ENCODE measurements at places on chromosomes 6 and 20. TPM values are rescaled to one million over a fixed set of nuclear protein-coding genes. Genes with fewer than 3 reads are reported as not detected.

SNAP25 gene
- 370 TPM for total RNA-seq

KCNQ2 gene
- total RNA-seq, result 30.7 TPM

CNR1 gene
- total RNA-seq, result 70.8 TPM

TTPAL gene
- 7.8 TPM for total RNA-seq

NCOA6 gene
- 18.6 TPM for total RNA-seq

XKR7 gene
- total RNA-seq, result 3.7 TPM

TTK gene
- total RNA-seq, result 11.4 TPM

SMOC2 gene
- total RNA-seq, result 96.0 TPM

- no peak for DNase-seq
Measured at GRCh38 chr6:1606780-1607515, 2.8 kb upstream of the FOXC1 start.

DNA sequence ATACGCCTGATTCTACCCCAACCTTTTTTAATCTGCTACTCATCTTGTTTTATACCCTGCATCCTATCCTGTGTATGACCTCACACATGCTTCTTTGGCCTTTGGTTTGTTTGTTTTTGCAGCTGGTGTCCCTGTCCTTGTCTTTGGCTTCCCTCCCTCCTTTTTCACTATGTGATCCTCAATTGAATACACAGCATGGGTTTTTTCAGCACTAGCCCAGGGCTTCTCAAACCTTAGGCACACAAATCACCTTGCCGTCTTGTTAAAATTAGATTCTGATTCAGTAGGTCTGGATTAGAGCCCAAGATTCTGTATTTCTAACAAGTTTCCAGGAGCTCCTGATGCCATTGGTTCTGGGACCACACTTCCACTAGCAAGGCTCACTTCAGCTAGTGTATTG is 321.5 kb upstream of the MAN1A1 start:
- DNase-seq, result no peak

- no peak for DNase-seq
Measured at GRCh38 chr6:169208011-169208410, 45.6 kb downstream of the THBS2 start.

- DNase-seq, result no peak
Measured at GRCh38 chr20:32063695-32064094, 11.7 kb downstream of the HCK start.

GRCh38 chr6:139536751-139537617 is 162.5 kb upstream of the CITED2 start:
- DNase-seq, result no peak

GRCh38 chr20:51092338-51092737 is 69.4 kb upstream of the KCNG1 start:
- no peak for DNase-seq

GRCh38 chr6:20892365-20892764 is 358.1 kb downstream of the CDKAL1 start:
- no peak for DNase-seq

- DNase-seq, result no peak
Measured at GRCh38 chr20:1087311-1087905, 31.0 kb upstream of the PSMF1 start.

GRCh38 chr6:3236005-3236404 is 8.6 kb upstream of the TUBB2B start:
- DNase-seq, result no peak

GRCh38 chr6:34334796-34335416 is 57.6 kb downstream of the NUDT3 start:
- no peak for DNase-seq

DNA sequence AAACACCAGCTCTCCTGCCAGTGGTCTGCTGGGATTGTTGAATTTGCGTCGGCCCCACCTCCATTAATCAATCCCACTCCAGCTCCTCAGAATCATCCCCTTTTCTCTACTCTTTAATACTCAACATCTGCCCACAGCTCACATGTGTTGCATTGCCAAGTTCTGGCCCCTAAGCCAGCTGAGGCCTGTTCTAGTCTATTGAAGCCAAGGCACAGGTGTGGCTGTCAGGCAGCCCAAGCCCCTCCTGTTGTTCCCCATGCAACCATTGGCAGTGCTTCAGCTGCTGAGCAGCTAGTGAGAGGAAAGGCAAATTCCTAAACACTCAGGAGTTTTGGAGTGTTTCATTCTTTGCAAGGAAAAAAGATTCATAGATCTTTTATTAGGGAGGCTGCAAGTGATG is 128.0 kb upstream of the NT5E start:
- no peak for DNase-seq

- no peak for DNase-seq
Measured at GRCh38 chr6:25601800-25602673, 50.0 kb upstream of the SCGN start.

Measured in spinal cord (tissue), 10 donors.